ENCODE measurements at places on chromosomes 1 and 21.
A peak's percentile ranks its signal among the peaks of the same experiment; 100 is the strongest.

- peak; percentile 51 for DNase-seq
Observed at GRCh38 chr1:161725908-161726472, 4.6 kb downstream of the FCRLB start.

DNA sequence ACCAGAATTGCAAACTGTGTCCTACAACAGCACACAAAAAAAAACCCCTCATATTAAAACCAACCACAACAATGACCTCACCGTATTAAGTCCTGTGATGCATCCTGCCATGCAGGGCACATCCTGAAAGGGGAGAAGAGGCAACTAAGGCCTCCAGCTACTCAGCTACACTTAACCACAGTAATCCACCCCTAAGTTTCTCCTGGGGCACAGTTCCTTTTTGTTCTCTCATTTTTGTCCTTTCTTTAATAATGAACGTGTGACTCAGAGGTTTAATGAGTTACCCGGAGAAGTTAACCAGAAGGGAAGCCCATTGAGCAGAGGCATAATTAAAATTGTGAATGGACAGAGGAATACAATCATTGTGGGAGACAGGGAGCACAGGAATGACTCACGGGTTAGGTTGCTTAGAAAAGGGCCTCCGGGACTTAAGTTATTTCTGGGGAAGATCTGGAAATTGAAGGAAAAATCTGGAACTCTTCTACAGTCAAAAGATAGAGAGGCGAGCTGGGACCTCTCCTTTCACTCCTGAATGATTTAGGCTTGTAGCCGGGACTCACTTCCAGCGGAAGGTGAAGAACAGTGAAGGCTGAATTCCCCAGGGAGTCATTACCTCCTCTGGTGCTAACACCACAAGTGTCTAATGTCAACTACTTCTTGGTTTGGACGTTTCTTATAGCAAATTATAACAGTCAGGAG, 36.9 kb upstream of the HIVEP3 start:
- DNase-seq, result no peak

DNA sequence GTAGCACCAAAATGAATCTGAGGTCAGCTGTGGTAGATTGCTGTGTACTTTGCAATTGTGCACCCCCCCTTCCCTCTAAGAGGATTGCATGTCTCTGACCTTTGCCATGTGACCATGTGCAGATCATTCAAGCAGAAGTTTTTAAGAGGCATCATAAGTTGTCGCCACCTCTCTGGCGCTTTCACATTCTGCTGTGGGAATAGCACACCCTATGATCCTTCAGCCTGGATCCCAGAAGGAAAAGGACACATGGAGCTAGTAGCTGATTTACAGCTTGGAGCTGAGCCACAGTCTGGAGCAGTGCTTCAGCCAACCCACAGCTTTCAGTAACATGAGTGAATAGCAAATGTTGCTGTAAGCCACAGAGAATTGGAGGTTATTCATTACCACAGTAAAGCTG, 158.5 kb downstream of the TSEN15 start:
- no peak for DNase-seq

DNA sequence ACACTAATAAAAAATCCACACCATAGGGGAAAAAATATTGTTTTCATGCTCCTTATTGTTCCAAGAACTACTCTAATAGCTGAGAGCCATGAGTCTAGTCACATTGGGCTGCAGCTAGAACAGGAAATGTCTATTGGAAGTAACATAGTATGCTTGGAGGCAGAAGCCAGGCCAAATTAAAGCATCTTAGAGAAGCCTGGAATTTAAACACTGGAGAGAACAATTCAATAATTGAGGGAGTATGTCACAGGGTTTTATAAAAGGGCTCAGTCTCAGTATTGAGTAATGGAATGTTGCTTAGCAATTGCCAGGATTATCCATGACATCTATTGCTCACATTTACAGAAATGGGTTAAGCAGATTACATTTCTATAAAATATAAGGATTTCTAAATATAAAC, 471.3 kb downstream of the LMO4 start:
- DNase-seq, result no peak

DNA sequence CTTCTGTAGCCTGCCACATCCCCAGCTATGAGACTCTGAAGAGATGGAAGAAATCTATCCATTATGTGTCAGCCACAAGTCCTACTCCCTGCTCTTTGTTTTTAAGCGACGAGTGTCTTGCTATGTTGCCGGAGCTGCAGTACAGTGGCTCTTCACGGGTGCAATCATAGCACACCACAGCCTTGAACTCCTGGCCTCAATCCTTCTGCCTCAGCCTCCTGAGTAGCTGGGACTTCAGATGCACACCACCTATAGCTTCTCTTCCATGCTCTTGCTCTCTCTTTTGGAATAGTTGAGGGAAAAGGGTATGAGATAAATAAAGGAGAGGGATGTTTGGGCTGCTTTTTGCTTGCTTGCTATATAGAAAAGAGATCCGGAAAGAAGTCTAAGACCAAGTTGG, 1.6 kb downstream of the TUFT1 start:
- DNase-seq, result no peak

DNA sequence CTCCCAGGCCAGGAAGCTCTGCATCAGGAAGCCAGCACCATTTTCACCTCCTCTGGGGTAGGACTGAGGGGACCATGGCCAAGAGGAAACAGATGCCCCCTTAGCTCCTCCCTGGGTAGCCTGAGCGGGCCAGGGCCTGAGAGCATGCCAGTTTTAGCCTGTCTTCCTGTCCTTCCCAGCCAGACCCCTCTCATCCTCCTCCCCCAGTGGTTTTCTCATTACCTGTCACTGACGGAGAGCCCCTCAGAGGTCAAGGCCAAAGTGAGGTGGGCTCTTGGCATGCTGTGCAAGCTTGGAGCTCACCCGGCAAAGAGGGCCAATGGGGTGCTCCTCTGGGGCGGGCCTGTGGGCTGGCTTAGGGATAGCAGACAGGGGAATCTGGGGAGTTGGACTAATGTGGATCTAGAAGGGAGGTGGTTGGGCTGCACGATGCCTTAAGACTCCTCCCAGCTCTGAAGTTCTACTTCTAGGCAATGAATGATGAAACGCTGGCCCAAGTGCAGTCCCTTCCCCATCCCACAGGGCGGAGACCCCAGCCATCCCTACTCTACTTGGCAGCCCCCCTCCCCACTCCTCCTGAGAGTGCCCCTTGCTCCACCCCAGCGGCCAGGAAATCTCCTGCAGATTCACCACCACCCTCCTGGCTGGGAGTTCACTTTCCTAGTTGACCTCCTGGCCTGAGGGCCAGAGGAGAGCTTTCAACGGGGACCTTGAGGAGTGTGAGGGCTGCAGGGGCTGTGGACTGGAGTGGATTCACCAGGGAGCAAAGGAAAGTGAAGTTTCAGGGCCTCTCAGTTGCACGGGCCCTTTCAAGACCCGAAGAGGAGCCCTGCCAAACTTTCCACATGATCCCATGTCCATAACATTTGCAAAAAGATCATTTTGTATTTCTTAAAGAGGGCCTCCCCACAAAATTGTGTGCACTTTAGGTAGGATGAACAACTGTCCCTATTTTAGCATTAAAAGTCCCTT, 9.4 kb upstream of the LMNA start:
- DNase-seq, result no peak

GRCh38 chr1:53070621-53071020, 8.6 kb downstream of the PODN start:
- DNase-seq, result no peak

DNA sequence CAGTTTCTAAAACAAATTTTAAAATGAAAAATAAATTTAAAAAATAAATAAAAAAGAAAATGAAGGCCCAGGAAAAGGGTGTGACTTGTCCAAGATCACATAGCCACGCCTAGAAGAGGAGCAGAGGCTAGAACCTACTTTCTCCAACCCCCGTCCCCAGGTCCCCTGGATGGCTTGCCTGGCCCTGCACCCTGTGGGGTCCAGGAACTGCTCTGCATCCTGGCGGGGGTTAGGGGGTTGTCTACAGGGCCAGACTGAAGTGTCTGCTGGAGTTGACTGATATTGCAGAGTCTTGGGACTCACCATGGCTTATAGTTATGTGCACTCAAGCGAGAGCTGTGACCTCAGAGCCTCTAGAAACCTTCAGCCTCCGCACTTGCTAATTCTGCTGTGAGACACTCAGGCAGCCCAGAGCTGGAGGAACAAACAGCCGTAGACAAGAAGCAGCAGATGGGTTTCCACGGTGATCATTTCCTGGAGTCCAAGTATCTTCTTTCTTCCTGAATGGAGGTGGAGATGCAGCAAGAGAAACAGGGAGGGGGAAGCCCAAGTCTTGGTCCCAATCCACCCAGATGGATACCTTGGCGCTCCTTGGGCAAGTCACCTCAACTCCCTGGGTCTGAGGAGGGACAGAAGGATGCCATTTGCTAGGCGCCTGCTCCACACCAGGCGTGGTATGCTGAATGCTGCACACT, 5.2 kb upstream of the EXTL1 start:
- no peak for DNase-seq

DNA sequence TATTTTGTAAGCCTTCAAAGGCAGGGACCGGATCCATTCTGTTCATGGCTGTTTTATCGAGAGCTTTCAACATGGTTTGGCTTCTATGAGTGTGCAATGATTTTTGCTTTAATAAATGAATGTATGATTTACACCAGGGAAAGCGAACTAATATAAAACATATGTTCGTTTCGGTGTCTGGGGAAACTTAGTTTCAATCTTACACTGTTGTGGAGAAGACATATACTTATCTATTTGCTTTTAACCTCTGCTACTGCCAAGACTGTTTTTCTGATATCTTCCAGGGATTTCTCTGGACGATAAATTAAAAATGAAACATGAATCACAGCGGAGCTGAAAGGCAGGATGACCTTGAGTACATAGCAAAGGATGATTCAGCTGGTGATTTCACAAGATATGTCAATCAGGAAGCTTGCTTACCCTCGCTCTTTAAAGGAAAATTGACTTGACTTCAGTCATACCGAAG, 14.7 kb upstream of the CYYR1 start:
- DNase-seq, result no peak

- no peak for DNase-seq
Observed at GRCh38 chr1:167447521-167448136, 70.7 kb downstream of the CD247 start.

DNA sequence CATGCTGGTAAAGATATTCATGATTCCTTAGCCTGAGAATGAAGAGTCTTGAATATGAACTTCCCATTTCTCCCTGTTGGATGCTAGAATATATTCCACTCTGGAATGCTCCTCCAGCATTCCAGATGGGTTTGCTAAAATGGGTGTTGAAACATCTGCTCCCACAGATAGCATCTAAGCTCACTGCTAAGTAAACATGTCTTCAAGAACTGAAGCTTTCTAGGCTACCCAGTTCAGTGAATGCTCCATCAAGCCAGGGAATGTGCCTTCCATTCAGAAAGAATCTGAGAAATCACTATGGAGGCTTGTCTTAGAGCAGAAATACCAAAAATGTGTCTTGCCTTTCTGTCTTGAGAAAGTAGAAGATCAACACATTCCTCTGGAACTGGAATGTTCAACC, 81.1 kb downstream of the TNFSF18 start:
- no peak for DNase-seq
